MCF 10A (cell line): ENCODE measurements at places on chromosomes 5 and 9.

DNA sequence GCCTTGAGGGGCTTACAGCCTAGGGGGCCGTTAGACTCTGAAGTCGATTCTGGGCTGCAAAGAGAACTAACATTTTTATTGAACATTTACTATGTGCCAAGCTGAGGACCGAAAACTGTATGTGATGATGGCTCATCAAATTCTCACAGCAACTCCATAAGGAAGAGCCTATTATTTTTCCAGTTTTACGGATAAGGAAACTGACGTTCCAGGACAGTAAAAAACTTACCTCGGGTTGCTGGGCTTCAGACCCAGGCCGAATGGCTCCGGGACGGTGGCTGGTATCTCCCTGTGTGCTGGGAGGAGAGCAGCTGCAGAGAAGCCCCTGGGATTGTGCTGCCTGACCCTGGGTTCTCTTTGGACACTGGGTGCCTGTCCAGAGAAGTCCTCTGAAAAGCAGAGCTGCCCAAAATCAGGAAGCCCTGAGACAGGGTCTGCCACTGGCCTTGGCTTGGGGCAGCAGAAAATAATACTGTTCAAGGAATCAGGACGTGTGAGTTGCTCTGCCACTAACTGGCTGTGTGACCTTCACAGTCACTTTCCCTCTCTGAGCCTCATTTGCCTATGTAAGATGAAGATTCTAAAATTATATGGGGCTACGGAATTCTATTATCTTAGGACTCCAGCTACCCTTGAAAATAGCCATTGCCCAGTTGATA lies 116.3 kb upstream of the CPEB4 start:
- DNase-seq = no peak

DNA sequence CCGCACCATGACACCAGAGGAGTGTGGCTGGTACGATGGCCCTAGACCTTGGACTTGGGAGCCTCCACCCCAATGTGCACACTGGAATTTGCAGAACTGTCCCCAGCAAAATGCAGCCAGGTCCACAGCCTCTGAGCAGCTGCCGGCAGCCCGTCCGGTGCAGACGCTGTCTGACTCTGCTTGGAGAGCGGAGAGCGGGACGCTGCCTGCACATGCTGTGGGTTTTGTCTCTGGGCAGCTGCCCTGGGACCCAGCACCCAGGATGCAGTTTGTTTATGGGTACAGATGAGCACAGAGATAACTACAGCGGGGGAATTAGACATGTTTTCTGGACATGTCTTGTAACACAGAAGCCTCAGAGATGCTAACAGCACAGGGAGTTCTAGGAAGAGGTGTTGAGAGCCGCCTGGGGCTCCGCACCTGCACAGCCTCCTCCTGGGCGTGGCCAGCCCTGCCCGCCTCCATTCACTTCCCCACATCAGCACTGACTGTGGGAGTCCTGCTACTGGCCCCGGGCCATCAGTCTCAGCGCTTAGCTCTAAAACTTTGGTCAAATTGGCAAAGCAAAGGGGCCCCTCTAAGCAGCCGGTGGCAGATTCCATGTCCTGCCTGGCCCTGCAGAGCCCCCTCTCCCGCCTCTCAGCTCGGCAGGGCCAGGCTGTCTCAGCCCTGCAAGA lies 159.6 kb downstream of the IRX2 start:
- peak; percentile 24 for DNase-seq

DNA sequence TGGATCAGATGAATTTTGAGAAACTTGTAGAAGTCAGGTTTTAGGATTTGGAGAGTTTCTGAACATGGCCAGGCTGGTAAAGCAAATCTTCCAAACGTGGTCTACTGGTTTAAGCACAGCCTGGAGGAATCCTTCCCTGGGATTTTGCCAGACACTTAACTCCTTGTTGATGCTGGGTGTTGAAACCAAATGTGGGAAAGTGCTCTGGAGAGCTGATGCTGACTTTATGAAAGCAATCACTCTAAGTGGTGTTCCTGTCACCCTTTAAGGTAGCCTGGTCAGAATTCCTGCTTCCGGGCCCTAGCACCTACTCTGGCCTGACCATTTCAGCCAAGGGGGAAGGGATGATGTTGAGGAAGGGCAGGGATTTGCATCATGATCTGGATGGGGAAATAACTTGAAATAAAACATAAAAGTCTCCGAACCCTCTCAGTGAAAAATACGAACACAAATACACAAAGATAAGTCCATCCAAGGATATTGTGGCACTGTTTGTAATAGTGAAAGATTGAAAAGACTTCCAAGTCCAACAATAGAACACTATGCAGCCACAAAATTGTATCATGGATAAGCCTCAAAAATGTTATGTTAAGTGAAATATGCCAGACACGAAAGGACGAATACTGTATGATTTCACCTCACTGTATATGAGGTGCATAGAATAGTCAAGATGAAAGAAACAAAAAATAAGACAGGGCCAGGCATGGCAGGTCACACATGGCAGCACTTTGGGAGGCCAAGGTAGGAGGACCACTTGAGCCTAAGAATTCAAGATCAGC lies 57.7 kb downstream of the PDE6A start:
- peak; percentile 81 for DNase-seq

DNA sequence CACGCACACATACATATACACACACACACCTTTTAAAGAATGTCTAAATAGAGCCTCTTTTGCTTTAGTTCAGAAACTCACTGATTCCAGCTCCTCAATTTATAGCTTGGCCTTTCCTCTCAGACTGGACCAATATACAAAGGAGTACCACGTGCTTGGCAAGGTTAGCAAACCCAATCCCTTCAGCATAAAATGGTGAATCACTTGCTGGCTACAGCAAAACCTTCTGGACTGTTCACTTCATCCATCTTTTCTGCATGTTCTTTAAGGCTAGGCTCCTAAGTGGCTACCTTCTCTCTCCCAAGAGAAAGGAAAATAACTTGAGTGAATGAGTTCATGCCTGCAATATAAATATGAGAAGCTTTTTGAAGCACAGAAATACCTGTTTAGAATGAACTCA lies 109.7 kb downstream of the LPAR1 start:
- DNase-seq = no peak

GRCh38 chr5:87137283-87137682 lies 130.4 kb upstream of the RASA1 start:
- DNase-seq = no peak

DNA sequence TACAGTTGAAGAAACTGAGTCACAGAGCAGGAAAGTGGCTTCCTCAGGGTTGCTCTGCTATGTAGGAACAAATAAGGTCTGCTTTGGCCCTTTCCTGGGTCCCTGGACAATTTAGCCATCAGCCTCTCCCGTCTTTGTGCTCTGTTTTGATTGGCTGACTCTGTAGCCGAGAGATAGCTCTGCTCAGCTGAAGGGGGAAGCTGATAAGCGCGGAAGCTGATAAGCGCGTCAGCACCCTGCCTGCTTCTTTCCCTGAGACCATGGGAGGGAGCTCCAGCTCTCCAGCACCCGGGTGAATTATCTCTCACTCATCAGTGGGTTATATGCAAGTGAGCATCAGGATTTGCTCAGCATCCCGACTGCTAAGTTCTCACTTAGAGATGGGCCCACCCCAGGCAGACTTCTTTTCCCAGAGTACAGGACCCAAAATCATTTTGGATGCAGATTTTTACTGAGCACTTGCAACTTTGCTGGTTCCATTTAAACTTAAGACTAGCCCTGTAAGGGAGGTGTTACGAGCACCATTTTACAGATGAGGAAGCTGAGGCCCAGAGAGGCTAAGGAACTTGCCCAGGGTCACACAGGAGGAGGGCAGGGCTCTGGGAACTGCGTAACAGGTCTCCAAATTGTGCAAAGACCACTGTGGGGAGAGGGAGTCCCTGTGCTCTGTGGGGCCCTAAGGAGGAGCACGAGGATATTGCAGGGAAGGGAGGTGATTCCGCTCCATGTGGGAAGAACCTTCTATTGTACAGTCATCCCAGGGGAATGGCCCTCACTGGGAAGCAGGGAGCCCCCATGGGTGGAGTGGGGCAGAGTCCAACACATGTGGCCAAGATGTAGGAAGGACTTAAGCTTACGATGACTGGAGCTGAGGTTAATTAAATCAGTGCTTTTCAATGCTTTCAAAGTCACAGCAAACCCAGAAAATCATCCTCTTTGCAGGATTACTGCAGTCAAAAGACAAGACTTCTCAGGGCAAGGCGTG lies 83.7 kb upstream of the ORM1 start:
- DNase-seq = no peak

GRCh38 chr9:95435074-95435728 lies 81.6 kb downstream of the PTCH1 start:
- no peak for DNase-seq

GRCh38 chr5:155229135-155229534 lies 215.6 kb downstream of the KIF4B start:
- no peak for DNase-seq
